Activated naive CD4-positive, alpha-beta T cell (primary cell): ENCODE measurements at places on chromosomes 16 and 17.
A peak's percentile ranks its signal among the peaks of the same experiment; 100 is the strongest.

DNA sequence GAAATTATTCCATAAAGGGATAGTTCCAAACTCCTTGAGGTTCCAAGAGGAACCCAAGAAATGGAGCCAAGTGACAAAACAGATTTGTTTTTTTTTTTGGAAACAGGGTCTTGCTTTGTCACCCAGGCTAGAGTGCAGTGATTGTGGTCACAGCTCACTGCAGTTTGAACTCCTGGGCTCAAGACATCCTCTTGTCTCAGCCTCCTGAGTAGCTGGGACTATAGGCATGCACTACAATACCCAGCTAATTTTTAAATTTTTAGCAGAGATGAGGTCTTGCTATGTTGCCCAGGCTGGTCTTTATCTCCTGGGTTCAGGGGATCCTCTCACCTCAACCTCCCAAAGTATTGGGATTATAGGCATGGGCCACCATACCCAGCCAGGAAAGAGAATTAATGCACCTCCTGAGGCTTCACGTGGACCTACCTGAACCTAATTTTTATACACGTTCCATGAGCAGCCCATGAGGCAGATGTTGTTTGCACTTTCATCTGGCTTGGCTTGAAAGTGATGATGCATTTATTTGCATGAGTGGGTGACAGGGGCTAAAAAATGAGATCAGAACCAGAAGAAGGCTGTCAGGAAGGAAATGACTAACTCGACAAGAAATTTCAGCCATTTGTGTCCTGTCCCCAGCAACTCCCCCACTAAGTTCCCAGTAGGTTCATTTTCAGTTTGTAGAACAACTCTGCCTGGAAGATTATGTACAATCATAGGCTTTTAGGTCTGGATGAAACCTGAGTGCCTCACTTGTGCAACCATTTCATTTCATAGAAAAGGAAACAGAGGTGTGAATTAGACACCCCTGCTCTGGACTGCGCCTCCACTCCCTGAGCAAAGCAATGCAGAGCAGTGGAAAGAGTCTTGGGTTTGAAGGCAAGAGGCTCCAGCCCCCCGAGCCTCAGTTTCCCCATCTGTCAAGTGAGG is 10.3 kb upstream of the IRF8 start:
- DNase-seq = no peak

DNA sequence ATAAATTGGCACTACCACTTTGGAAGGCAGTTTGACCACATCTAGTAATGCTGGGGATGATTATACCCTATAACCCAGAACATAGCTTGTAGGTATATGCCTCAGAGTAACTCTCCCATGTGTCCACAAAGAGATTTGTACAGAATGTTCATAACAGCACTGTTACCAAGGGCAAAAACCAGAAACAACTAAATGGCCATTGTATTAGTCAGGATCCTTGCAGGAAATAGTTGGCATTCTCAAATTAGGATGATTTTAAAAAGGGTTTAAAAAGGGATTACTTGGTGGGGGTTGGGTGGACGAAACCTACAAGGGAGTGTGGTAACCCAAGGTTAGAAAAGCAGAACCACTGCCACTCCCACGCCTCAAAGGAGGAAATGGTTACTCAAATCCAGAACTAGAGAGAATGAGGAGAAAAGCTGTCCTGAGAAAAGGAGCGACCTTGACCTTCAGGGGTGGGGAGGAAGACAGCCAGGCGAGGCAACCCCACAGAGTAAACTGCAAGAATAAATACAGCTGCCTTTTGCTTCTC is 2.1 kb downstream of the CPPED1 start:
- DNase-seq = no peak

DNA sequence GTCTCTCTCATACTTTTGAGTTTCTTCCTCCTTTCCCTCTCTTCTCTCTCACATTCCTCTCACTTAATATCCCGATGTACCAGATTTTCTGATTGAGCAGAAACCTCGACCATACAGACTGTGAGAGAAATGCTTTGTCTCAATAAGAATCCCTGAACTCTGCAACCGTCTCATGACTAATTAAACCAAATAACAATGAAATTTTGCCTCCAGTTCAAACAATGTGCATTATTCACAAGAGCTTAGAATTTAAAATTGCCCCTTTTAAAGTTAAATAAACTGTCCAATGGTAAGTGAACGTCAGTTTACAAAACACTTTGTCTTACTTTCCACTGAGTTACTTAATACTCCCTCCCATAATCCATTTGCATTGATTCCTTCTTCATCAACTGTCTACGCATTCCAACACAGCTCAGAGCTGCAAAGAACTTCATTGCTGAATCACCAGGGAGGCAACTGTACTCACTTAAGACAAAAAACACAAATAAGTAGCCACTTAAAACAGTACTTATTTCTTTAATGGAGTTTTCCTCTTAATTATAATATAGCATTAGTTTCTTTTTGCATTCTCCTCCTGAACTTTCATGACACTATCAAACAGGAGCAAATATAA is 4.9 kb downstream of the CDH11 start:
- no peak for DNase-seq

- DNase-seq = no peak
Measured at GRCh38 chr17:5226940-5227878, 7.5 kb downstream of the SCIMP start.

- no peak for DNase-seq
Measured at GRCh38 chr17:45107293-45108010, 24.9 kb downstream of the PLCD3 start.

DNA sequence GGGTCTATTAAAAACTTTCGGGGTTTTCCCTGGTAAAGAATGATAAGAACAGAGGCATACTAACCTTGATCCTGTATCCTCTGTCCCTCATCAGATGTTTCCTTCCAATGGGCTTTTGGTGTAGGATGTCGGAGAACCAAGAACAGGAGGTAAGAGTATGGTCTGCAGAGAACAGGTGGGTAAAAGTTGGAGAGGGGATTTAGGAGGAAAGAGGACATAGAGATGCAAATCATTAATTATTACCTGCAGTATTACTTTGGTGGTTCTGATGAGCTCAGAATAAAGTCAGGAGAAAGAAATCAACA is 4.3 kb downstream of the SNX11 start:
- DNase-seq = no peak

GRCh38 chr17:74240618-74241205 is 27.3 kb downstream of the TTYH2 start:
- DNase-seq = no peak

- peak; percentile 57 for DNase-seq
Measured at GRCh38 chr17:40362696-40363110, 1.8 kb downstream of the GJD3 start.

DNA sequence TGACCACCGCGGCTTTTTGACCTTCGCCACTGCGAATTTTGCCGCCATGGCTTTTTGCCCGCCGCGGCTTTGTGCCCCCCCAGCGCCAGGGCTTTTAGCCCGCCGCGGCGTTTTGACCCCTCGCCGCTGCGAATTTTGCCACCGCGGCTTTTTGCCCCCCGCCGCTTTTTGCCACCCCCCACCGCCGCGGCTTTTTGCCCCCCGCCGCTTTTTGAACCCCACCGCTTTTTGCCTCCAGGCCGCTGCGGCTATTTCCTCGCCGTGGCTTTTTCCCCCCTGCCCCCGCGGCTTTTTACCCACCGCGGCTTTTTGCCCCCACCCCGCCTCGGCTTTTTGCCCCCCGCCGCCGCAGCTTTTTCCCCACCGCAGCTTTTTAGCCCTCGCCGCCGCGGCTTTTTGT is 134.8 kb upstream of the TP53TG3C start:
- no peak for DNase-seq

DNA sequence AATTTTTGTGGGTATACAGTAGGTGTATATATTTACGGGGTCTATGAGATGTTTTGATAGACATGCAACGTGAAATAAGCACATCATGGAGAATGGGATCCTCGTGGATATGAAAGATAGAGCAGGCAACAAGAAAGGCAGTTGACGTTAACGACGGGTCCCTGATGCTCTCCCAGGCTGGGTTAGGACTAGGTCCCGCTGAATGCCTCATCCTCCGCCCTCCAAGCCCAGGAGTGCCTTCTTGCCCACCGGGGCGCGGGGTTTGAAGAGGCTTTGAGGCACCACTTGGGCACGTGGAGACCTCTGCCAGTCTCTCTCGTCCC is 9.5 kb upstream of the ZFP90 start:
- no peak for DNase-seq

DNA sequence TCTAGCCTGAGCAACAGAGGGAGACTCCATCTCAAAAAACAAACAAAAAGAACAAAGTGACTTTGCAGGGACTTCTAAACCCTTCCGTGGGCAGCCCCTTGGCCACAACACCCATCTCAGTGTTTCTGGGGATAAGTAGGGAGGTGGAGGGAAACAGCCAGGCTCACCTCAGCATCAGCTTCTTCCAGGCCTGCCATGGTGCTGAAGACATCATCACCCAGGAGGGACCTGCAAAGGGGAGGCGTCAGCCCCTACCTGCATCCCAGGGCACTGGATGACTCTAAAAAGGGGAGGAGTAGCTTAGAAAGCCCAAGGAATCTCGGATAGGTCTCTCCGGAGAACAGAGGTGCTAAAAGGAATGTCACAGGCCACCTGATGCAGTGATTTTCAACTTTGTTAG is 9.8 kb downstream of the FBF1 start:
- no peak for DNase-seq

DNA sequence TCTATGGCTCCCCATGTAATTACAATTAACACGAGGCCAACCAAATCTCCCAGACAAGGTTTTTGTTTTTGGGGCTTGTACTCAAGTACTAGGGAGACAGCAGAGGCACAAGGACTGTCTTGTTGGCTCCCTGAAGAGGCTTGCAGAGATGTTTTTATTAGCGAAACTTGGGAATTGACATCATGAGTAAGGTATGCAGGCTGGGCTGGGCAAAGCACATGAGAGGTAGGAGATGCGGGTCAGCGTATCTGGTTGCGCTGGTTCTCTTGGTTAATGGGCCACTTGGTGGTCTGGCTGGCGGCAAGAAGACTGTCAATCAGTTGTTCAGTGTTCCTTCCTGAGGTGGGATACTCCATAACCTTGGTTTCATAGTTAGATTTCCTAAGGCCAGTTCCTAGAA is 28.9 kb downstream of the LCMT1 start:
- no peak for DNase-seq

DNA sequence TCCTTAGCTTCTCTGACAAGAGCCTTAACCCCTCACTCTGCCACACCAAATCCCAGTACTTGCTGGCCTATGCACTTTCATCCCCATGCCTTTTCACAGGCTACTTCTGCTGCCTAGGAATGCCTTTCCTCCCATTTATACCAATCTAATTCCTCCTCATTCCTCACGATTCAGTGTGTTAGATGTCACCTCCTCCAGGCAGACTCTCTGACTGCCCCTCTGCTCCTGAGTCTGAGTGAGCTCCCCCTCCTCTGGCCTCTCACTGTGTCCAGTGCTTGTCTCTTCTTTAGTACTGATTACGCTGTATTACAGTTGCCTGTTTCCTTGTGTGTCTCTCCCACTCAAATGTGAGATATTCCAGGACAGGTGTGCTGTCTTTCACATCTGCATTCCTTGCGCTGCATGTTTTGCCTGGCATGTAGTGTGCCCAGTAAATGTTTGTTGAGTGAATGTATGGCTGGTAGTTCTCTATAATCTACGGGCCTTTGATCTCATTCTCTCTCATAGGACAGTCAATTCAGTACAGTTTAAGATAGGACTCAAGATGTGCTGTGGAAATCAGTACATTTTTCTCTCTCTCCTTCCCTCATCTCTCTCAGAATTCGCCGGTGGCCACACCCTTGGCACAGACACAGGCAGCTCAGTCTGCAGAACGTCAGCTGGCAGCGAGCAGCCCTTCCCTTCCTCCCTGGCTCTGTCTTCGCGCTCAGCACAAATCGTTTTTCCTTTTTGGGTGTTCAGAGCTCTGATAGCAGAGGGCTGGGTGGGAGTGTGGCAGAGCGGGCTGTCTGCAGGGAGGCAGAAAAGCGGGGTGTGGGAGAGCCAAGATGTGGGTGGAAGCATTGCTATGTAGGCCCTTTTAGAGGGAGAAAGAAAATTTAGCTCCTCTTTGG is 18.5 kb downstream of the ARL4D start:
- no peak for DNase-seq

- no peak for DNase-seq
Measured at GRCh38 chr17:18224387-18225120, 881 bp upstream of the LLGL1 start.

DNA sequence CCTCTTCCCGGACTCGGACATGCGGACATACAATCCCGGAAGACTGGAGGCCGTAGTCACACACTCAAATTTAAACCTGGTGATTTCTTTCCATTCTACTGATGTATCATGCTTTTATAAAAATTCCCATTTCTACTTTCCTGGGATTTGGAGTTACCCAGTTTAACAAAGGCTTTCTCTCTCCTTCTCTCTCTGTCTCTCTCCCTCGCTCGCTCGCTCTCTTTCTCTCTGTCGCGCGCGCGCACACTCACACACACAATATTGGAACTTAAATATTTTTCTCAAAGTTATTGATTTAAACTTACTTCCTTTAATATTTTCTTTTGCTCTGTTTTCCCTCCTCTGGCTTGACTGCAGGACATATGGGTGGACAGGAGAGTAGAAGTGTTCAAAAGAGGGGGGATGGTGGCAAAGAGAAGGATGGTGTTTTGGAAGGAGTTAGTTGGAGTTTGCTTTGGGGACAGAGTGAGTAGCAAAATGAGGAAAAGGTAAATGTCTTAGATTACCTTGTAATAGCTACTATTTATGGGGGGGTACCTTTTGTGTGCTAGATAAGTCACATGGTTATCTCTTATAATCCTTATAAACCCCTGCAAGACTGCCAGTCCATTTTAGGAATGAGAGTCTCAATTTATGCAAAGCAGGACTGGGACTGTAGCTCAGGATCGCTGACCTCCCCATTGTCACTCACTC is 878 bp upstream of the TRIM25 start:
- DNase-seq = no peak

DNA sequence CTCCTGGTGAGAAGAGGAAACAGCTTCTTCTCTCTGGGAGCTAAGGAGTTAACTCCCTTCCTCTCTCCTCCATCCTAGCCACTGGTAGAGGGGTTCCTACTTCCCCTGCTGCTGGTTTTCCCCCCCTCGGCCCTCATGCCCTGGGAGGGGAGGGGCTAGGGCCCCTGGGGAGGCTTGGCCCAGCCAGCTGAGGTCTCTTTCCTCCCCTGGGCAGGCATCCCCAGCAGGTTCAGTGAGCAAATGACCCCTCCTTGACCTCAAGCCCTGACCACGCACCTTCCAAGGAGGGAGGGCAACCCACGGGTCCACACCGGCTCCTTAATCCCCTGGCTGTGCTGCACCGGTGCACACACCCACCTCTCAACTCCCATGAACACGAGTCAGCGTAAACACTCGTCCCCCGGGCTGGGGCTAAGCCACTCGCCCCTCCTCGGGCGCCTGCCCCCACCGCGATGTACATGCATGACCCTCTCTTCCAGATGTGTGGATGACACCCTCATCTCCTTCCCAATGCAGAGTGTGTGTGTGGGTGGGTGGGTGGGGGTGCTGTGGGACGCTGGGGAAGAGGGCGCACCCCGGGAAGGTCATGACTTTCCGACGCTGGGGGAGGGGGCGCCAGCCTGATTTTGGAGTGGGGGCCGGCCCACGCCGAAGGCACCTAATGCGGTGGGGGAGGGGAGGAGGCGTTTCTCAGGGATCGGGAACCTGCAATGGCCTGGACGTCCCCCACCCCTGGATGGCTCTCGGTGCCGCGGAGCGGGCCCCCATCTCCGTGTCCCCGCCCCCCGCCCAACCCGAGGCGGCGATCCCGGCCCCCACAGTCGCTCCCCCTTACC is 33.7 kb downstream of the SRCIN1 start:
- no peak for DNase-seq

GRCh38 chr17:39170558-39170957 is 4.6 kb upstream of the ARL5C start:
- DNase-seq = no peak
